ENCODE measurements at places on chromosomes 4 and X.

DNA sequence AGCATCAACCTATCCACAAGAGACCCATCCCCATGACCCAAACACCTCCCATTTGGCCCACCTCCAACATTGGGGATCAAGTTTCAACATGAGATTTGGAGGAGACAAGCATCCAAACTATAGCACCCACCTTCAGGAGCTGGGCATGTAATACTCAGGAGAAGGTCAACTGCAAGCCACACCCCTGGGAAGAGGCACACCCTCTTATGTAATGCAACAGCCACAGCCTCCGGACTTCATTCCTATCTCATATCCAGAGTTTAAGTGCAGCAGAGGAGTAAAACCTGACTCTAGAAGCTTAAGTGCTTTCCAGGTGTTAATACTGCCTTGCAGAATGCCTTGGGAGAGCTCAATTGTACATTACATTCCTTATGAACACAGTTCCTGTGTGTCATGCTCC is 197.4 kb downstream of the PTTG2 start:
- no peak for DNase-seq

DNA sequence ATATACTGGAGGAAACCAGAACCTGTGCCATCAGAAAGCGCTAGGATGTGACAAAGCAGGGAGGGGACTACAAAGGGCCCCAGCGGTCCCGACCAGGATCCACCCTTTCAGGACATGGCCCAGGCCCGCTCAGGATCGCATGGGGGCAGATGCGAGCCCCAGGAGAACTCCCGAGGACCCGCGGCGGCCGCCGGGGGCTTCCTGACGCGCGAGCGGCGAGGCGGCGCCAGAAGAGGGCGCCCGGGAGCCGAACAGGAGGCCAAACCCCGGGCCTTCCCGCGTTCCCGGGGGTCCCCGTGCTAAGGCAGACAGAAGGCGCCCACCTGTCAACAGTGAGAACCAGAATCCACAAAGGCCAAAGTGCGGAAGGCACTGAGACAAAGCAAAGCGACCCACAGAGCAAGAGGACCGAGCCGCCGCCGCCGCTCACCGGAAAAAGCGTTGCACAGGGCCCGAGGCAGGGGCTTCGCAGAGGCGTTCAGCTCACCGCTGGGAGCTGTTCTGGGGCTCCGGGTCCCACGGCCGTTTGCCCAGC is 7.3 kb upstream of the OPN1LW start:
- DNase-seq, result peak; percentile 91

DNA sequence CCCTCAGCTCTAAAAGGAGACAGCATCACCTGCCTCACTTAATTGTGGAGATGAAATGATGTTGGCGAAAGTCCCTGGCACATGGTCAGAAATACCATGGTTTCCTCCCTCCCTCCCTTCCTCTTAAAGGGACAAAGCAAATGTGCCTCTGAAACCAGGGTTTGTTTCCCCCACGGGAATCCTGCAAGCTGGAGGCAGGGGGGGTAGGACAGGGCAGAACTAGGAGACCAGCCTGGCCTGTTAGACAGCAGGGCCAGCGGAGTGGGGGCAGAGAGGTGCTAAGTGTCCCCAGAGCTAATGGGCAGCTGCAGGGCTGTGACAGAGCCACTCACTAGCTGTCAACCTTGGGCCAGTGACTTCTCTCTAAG is 5.7 kb downstream of the RTL5 start:
- DNase-seq, result no peak

DNA sequence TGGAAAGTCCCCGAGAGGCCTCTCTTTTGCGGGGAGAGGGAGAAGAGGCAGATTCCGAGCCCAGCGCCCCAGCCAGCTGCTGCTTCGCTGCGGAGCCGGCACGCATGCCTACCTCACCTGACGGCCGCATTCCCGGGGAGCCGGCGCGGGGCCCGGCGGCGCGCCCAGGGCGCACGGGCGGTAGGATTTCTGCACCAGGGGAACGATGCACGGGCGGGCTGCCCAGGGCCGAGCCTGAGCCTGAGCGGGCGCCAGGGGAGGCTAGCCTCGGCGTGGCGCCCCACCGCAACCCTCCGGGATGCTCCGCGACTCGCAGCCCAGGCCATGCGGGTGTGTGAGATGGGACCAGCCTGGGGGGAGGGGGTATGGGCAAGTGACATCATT is 81.3 kb upstream of the SCML1 start:
- DNase-seq, result no peak

DNA sequence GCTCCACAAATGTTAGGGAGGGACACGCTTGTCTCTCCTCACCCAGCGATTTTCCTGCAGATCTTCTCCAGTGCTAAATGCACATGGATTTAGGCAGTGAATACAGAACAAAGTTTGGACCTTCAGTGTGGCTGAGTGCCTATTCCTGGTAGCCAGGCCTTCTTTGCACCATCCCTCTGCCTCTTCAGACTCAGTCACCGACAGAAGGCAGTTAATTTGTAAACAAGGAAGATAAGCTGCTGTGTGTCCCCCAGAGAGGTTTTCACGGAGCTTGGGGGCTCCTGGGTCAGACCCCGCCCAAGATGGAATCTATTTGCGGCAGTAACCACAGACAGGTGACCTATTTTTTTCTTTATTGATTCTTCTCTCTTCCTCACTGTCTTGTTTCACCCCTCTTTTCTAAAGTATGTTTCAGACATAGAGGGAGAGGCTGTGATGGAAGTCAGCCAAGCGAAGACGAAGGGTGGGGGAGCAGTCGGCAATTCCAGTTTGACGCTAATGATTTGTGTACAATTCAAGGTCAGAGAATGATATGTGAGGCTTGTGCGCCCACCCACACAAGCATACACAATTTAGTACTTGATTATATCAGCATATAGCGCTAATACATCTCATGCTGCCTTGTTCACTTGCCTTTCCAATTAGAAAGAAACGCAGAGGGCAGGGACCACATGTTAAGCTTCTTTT is 200.8 kb downstream of the MGST2 start:
- peak; percentile 87 for DNase-seq

- no peak for DNase-seq
Measured at GRCh38 chr4:48012824-48013223, 3.7 kb downstream of the CNGA1 start.

GRCh38 chrX:68842781-68843581 is 14.2 kb downstream of the EFNB1 start:
- no peak for DNase-seq

DNA sequence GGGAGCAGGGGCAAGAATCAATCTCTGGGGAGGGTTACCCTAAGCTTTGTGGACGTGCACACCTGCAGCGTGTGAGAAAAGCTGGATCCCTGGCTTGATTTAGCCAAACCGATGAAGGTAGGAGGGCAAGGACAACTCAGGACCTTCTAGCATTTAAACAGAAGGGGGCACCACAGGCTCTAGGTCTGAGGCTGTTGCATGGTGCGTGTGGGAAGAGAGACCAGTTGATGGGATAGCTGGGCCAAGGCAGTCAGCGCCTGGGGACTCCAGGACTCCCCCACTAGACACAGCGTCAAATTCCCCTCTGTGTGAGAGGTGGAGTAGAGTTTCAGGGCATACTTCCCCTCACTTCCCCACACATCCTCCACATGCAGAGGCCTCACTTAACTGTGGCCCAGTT is 4.3 kb downstream of the GABRQ start:
- DNase-seq, result peak; percentile 43
